ENCODE measurements at places on chromosomes 4 and X.

- no peak for DNase-seq
Observed at GRCh38 chr4:177413076-177413475, 29.2 kb downstream of the AGA start.

DNA sequence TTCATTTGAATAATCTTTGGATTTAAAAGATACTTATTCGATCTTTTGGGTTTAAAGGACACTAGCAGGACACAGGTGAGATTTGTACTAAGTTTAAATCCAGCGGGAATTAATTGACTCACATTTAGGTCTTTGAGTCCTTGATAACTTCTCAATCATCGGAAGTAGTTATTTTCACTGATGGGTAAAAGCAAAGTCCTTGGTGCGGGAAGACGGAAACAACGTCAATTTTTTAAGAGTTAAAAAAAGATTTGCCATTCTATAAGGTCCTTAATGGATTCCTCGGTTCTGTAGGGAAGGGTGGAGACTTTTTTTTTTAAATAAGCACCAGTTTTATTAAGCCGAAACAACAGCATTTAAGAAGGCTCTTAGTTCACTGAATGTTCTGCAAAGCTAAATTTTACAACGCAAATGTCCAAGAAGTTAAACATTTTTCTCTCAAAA, 2.9 kb downstream of the TMSB4X start:
- DNase-seq: peak; percentile 61

- DNase-seq: no peak
Observed at GRCh38 chr4:10100734-10101216, 15.8 kb downstream of the WDR1 start.

- DNase-seq: no peak
Observed at GRCh38 chrX:77389891-77390290, 57.3 kb upstream of the FGF16 start.

GRCh38 chr4:99117876-99118693, 26.0 kb downstream of the ADH4 start:
- DNase-seq: peak; percentile 7

- DNase-seq: peak; percentile 98
Observed at GRCh38 chrX:1661048-1661921, 46.4 kb downstream of the ASMT start.

DNA sequence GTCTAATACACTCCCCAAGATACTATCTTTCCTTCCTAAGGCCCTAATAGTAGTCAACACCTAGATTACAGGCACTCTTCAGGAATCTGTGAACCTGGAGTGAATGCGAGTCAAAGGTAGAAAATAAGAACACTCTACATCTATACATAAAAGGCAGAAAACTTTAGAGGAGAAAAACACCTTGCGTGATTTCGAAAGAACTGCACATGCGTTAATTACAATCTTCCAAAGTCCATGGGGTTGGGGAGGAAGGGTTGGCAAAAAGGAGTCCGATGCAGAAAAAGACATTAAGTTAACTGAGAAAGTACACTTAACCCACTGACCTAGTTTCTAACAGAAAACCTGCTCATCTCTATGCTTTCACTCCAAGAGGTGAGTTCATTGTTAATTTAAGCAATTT, 27.3 kb downstream of the KLHL15 start:
- no peak for DNase-seq

DNA sequence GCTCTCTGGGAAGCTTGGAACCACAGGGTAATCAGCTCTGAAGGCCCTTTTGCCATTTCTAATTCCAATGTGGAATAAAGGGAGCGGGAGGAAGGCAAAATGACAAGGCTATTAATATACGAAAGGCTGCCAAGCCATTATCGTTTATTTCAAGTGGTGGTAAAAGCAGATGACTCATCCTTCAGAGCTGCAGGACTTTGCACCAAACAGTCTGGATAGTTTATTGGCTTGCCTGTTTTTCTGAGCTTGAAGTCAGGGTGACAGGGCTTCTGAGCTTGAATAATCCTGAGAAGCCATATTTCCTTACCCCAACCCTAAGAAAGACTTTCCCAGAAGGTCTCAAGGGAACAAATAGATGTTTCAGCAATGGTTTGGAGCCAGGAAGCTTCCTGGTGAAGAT, 7.7 kb upstream of the GABRE start:
- no peak for DNase-seq

DNA sequence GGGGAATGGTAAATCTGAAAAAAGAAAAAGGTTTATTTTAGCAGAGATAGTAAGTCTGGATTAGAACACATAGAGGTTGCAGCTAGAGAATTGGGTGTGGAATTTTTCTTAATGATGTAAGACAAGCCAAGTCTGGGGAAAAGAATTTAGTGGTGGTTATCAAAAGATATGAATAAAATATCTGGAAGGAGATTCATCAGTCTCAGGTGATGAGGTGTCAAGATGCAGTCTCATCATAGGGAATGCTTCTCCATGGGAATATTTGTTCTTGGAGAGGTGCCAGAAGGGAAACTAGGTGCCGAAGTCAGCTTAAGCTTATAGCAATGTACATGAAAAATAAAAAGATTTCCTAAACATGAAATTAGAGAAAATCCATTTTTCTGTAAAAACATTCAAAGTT, 504.1 kb upstream of the NR3C2 start:
- no peak for DNase-seq

GRCh38 chr4:150126201-150126863, 48.1 kb downstream of the DCLK2 start:
- DNase-seq: no peak

GRCh38 chr4:150491132-150492049, 90.6 kb upstream of the MAB21L2 start:
- DNase-seq: peak; percentile 43

DNA sequence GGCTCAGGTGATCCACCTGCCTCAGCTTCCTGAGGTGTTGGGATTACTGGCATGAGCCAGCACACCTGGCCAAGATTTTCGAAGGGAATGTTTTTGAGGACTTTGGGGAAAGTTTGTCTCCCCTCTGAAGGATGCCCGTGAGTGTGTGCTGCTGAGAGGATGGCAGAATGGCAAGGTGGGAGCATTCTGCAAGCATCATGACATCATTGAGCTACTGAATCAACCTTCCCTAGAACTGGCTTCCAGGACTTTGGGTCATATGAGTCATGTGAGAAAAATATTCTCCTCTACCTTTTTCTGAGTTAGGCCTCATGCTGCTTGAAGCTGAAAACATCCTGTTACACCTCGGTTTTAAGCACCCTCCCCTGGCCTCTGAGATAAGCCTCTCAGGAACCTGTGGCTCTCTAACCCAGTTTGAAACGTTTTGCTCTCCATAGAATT, 31.0 kb downstream of the TMEM131L start:
- peak; percentile 80 for DNase-seq

- DNase-seq: no peak
Observed at GRCh38 chr4:33722800-33723516, 2521.4 kb downstream of the ARAP2 start.

DNA sequence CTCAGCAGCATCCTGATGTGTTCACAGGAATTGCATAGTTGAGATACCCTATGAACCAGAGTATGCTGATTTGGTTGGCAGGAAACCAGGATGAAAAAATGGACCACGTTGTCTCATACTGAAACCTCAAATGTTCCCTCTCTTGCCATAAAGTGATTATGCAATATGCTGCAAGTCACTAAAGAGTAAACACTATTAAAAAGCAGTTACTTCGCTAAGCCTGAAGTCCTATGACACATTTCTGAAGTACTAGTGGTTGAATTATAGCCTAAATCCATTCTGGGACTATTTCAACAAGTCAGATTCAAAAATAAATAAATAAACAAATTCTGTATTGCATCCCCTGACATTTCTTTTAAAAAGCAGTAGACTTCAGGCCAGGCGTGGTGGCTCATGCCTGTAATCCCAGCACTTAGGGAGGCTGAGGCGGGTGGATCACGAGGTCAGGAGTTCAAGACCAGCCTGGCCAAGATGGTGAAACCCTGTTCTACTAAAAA, 106.0 kb upstream of the NAP1L5 start:
- DNase-seq: peak; percentile 89

GRCh38 chr4:107292979-107293378, 256.9 kb upstream of the DKK2 start:
- DNase-seq: no peak

DNA sequence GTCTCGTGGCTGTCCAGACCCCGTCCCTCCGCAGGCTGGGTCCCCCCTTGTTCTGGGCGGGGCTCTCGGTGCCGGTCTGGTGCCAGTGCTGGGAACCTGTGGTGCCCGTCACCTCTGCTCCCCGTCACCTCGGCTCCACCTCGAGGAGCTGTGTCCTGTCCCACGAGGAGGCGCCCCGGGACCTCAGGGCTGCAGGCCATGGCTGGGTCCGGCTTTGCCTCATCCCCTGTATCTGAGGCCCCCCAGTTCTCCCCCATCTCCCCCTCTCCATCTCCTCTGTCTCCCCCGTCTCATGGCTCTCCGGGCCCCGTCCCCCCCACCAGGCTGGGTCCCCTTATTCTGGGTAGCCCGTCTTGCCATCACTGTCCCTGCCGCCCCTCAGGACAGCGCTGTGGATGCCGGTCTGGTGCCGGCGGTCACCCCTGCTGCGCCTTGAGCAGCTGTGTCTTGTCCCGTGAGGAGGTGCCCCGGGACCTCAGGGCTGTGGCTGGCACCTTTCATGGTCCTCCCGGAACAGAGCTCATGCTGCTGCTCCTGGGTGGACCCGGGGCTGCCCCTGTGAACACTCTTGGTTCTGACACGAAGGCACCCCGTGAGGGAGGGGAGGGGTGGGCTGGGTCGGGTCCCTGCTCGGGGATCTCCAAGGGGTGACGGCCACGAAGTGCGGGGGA, 13.4 kb upstream of the GTPBP6 start:
- DNase-seq: no peak

DNA sequence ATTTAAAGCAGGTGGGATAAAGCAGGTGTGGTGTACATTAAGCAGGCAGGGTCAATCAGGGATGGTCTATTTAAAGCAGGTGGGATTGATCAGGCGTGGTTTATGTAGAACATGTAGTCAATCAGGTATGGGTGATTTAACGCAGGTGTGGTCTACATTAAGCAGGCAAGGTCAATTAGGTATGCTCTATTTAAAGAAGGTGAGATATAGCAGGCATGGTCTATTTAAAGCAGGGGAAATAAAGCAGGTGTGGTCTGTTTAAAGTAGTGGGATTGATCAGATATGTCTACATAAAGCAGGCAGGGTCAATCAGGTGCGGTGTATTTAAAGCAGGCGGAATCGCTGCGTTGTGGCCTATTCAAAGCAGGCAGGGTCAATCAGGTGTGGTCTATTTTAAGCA, 88.6 kb upstream of the MXRA5 start:
- DNase-seq: no peak

GRCh38 chrX:121150217-121150616, 102.8 kb downstream of the GLUD2 start:
- DNase-seq: no peak

DNA sequence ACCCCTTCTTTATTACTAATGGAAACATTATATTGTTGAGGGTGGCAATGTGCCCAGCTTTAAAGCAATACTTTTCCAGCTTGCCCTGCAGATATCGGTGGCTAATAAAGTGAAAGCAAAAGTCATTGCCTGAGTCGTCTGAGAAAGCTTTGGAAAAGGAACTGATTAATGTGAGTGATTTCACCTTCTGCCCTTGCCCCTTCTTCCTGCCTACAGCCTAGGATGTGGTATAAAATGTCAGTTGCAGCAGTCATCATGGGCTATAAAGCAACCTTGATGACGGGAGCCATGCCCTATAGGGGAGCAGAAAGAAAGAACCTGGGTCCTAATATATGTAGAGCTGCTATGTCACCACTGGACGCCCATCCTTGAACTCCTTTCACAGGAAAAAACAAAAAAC, 132.4 kb upstream of the USP9X start:
- peak; percentile 53 for DNase-seq

DNA sequence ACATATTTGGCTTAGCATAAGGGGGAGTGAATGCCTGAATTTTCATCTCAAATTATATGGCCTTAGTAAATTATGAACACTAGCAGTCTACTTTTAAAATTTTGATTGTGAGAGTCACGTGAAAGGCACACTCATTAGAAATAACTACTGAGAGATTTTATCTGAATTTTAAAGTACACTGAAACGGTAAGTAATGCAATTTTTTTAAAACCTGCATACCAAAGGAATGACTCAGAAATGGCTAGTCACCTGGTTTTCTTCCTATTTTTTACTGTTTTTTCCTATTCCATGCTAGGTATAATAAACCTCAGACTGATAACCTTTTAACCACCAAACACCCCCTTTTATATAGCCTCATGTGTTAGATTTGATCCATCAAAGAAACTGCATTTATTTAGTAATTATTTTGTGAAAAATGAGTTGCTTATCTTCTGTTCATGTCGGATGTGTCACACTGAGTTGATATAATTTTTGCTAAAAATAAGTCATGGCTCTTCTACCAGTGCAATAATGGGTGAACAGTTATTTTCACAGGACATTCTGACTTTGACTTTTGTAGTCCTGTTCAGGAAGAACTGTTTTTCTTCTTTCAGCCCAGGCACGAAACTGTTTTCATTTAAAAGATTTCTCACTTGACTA, 40.4 kb downstream of the CPEB2 start:
- DNase-seq: no peak

DNA sequence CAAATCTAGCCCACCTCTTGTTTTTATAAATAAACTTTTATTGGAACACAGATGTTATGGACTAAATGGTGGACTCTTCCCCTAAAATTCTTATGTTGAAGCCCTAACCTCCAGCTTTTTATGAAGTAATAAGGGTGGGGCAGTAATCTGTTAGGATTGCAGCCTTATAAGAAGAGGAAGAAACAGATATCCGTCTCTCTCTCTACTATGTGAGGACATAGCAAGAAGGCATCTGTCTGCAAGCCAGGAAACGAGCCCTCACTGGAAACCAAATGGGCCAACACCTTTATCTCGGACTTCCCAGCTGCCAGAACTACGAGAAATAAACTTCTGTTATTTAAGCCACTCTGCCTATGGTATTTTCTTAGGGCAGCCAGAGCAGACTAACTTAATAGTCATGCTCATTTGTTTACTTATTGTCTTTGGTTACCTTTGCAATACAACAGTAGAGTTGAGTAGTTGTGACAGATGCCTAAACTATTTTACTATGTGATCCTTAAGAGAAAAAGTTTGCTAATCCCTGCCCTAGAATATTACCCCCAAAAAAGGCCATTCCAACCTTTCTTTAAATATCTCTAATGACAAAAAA, 67.4 kb downstream of the MANBA start:
- DNase-seq: no peak

GRCh38 chr4:105154576-105154975, 7.9 kb downstream of the TET2 start:
- no peak for DNase-seq

DNA sequence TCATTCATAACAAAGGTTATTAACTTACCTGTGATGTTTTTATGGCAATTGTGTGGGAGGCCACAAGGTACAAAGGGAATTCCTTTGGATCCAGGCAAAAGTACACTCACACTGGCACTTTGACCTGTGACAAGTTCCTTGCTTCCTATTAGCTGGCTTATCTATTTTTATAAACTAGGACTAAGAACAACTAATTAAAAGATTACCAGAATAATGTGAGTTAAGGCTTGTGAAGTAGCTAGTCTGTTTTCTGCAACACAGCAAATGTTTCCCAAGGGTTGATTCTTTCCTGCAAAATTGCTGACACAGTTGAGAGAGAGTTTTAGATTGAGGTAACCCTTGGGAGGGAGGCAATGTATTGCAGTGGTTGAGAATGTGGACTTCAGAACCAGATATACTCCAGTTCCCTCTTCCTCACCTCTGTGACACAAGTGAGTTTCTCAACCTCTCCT, 107.9 kb downstream of the CPEB2 start:
- DNase-seq: no peak

All from activated CD4-positive, alpha-beta T cell treated with anti-CD3 and anti-CD28 coated beads, Interleukin-10, Interleukin-2, amounts not matched to agents 100 ng/mL and 50 ng/mL, durations not matched to agents 16 hours and 8 hours (primary cell).